ENCODE measurements at places on chromosomes 5 and 9.

DNA sequence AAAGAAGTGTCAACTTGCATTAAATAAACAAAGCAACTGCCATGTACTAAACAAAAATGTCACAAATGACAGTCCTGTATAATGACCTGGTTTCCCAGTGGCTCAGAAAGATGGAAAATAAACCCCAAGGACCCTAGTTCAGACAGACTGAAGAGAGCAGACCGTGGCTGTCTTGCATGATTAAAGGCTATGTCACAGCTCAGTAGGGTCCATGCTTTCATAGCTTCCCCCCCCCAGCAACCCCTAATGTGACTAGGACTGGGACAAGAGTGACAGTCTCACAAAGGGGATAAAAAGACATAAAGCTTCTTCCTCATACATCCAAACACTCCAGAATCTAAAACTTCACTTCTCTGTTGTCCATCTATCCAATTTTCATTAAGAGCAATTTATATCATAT, 113.6 kb downstream of the NR6A1 start:
- no peak for DNase-seq

- DNase-seq: no peak
These were observed 2.1 kb downstream of the CA9 start for GRCh38 chr9:35675732-35676392.

- DNase-seq: no peak
These were observed 627.1 kb downstream of the EFNA5 start for GRCh38 chr5:107043665-107044064.

- no peak for DNase-seq
These were observed at the start of gene FAM78A for GRCh38 chr9:131276094-131276888. TSS of gene FAM78A (minus strand) at chr9:131276510. CDS start at chr9:131276179, 331 bp downstream.

GRCh38 chr5:171152382-171152781, 156.7 kb upstream of the TLX3 start:
- no peak for DNase-seq

- no peak for DNase-seq
These were observed 35.4 kb downstream of the ELAVL2 start for GRCh38 chr9:23790351-23791260.

- DNase-seq: no peak
These were observed 160.9 kb upstream of the DMAC1 start for GRCh38 chr9:7960320-7961050.
